ENCODE measurements at places on chromosomes 16 and 17.

- DNase-seq = no peak
These were observed 25.8 kb upstream of the GINS3 start for GRCh38 chr16:58366247-58367031.

DNA sequence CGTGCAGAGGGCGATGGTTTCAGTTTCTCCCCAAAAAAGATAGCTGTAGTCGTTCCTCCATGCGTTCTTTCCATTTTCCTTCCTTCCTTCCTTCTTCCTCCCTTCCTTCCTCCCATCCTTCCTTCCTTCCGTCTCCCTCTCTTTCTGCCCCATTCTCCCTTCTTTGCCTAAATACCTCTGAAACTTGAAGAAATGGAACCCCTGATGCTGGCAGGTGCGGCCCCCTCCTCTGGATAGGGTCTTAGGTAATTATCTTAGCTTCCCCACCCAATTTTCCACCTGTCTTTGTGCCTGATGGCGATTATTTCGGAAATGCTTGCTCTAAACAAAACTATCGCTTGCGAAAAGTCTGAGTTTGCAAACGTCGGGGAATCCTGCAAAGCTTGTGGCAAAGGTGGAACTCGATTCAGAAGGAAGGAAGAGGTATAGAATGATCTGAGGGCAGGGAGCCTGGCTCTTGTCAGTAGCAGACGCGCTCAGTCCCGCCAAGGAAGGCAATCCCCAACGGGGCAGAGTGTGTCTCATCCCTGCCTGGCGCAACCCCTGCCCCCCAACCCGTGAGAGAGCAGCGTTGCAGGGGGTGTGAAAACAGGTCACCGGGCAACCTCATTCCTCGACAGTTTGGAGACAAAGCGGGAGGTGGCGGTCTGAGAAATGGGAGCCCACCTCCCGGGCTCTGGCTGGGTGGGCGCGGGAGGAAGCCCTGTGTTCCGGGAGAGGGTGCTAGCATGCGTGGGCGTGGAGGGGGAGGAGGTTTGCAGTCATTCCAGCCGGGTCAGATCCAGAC is 2.9 kb upstream of the CBX8 start:
- DNase-seq = no peak

DNA sequence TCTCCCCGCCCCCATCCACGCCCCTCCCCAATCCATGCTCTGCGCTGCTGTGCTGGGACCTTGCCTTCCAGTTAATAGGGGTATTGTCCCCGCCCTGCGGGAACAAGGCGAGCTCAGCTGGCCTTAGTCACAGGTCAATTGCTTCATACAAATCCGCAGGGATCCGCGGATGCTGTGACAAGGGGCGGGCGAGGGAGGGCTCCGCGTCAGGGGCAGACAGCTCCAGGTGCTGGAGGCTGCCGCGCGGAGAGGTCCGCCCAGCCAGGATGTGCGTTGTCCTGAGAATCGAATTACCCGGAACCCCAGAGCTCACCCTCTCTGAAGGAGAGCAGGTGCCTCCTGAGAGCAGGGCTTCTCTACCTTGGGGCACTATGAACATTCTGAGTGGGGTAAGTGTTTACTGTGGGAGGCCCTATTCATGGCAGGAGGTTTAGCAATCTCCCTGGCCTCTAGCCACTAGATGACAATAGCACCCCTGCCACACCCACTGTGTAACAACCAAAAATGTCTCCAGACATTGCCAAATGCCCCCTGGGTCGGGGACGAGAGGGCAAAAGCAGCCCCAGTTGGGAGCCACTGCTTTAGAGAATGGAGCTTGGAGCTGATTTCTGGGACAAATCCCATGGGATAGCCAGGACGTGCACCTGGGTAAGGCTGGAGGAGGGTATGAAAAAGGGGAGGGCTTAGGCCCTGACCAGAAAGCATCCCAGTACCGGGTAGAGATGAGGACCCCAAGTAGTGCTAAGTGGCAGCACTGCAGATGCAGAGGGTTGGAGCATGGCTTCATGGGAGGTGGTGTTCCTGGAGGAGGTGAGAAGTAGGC is 138.2 kb downstream of the CYLD start:
- no peak for DNase-seq

- no peak for DNase-seq
These were observed 26.3 kb upstream of the APOH start for GRCh38 chr17:66255527-66255971.

- no peak for DNase-seq
These were observed 575.7 kb upstream of the CDH11 start for GRCh38 chr16:65697521-65697920.

DNA sequence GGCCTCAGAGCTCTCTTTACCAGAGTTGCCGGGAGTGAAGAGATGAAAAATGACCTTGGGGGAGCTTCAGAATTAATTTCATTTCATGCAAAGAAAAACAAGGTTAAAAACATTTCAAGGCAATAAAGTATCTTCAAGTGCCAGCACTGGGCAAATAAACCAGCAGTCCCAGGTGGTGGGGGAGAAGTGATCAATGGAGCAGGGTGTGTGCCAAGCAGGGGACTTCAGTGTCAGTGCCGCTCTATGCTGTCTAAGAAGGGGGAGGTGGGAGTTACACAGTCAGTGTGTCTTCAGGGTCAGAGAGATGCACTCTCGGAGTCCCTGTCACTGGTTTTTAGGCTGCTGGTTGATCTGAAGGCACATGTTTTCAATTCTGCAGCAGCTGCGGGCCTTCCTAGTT is 57.2 kb upstream of the MGAT5B start:
- DNase-seq = no peak

GRCh38 chr17:79981661-79982101 is 54.0 kb downstream of the TBC1D16 start:
- no peak for DNase-seq

DNA sequence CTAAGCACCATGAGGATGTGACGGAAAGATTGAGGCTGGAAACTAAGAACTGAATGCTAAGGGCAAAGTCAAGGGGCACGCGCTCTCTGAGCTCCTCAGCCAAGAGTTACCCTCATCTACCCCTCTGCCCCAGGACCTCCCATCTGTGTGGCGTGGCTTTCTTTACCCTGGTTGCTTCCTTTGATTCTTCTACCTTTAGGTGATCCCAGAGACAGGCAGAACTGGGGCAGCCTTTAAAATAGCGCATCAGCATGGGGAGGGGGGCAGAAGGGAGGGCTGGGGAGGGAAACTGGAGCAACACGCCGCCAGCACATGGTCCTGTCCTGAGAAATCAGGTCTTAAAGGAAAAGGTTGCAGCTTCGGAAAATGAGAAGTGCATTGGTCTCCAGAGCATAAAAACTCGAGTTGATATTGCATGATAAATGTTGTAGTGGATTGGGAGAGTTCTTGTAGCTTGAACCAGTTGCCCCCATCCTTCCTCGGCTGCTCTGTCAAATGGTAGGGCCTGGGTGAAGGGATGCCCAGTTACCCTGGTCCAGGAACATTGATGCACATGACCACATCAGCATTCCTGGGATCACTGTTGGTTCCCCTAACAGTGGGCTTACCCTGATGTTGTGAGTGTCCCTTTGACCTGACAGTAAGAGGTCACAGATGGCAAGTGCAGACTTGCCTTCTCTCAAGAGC is 29.7 kb downstream of the LDHD start:
- DNase-seq = no peak

DNA sequence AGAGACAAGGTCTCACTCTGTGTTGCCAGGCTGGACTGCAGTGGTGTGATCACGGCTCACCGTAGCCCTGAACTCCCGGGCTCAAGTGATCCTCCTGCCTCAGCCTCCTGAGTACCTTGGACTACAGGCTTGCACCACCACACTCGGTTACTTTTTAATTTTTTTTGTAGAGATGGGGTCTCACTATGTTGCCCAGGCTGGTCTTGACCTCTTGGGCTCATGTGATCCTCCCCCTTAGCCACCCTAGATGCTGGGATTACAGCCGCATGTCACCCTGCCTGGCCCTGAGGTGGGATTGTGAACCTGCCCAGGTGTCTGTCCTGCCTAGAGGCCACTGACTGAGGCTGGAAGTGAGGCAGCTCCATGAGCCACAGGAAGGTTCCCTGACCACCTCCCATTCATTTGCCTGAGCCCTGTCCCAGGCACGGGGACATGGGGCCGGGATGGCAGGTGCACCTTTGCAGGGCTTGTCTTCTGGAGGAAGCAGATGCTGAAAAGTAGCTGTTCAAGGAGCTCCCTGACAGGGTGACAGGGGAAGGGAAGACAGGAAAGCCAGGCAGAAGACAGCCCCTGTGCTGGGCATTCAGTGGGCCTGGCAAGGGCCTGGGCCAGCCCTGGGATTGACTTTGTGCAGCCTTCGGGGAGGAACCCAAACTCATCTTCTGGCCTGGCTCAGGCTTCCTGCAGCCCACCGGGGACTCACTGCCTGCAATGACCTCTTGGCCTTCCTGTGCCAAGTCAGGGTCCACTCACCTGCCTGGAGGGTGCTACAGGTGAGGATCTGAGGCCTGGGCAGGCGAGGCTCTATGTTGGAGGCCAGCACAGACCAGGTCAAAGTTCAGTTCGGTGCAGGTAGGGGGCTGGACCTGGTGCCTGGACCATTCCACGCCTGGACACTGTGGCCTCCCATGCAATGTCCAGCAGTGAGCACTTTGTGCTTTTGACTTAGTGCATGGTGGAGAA is 8.1 kb upstream of the NOTUM start:
- DNase-seq = no peak

- no peak for DNase-seq
These were observed 20.5 kb downstream of the ZNF385C start for GRCh38 chr17:42077755-42078154.

GRCh38 chr16:6891496-6891895 is 441.1 kb upstream of the RBFOX1 start:
- DNase-seq = no peak

- DNase-seq = no peak
These were observed 251.0 kb downstream of the CDH11 start for GRCh38 chr16:64870859-64871258.

DNA sequence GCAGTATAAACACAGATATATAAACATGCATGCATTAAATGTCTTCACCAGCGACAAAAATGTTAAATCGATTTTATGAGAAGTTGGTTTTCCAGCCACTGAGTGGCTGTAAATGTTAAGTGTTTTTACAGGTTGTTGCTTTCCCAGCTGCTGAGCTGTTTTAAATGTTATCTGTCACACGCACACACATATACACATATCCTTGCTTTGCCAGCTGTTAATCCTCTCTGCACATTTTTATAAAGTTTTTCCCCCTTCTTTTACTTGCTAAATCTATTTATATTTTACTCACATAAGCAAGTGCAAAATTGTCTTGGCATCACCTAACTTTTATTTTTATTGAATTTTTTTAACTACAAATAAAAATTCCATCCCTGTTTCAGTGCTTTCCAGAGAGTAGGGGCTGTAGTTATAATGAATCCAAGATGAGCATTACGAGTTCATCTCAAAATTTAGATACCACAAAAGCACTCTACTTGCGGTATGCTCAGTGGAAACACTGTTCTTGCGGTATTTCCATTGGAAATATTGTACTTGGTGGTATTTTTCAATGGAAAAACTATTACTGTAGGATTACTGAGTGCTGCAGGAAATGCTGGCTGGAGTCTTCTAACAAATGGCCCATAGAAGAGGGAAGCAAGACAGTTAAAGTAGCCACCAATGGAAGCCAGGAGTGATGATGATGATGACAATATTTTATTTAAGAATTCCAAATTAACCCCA is 124.9 kb upstream of the KCNJ16 start:
- no peak for DNase-seq

GRCh38 chr17:4849011-4849536 is 15.9 kb downstream of the MINK1 start:
- DNase-seq = no peak

DNA sequence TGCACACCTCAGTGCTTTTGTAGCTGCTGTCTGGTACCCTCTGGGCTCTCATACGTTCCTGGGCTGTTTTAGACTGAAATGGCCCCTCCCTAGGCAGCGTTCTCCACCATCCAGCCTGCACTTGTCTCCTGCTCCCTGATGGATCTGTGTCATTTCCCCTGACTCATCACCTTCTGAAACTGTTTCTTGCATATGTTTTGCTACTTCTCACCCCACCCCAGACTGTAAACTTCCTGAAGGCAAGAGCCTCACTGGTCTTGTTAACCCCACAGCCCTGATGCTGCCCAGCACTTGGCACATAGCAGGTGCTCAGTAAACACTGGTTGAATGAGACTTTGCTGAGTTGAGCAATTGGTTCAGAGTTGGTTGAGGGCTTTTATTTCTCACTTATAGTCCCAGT is 78.7 kb downstream of the CRISPLD2 start:
- DNase-seq = no peak

DNA sequence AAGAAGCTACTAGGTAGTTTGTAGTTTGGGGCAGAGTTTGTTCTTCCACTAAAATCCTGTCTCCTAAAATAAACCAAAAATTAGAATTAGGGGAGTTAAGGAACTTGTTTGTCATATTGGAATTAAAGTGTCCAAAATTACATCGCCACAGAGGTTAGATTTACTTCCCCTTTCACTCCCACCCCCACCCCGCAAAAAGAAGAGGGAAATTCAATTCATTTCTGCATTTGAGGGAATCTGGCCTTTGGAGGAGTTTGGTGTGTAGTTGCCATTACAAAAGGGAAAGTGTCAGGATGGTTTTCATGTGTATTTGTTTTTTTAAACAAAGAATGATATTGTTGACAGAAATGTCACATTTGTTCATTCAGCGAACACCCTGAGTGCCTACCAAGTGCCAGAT is 5.8 kb downstream of the TMEM97 start:
- DNase-seq = no peak

GRCh38 chr16:80948886-80949493 is 57.7 kb downstream of the CMC2 start:
- no peak for DNase-seq

GRCh38 chr17:60163108-60163784 is 13.5 kb downstream of the CA4 start:
- DNase-seq = no peak

GRCh38 chr17:8479431-8479947 is 43.8 kb downstream of the NDEL1 start:
- peak; percentile 64 for DNase-seq

- DNase-seq = no peak
These were observed 12.3 kb downstream of the ITGAL start for GRCh38 chr16:30484887-30485286.

GRCh38 chr16:67561824-67562525 is 351 bp upstream of the CTCF start:
- DNase-seq = peak; percentile 85

GRCh38 chr17:69300222-69300621 is 26.7 kb downstream of the ABCA5 start:
- no peak for DNase-seq

DNA sequence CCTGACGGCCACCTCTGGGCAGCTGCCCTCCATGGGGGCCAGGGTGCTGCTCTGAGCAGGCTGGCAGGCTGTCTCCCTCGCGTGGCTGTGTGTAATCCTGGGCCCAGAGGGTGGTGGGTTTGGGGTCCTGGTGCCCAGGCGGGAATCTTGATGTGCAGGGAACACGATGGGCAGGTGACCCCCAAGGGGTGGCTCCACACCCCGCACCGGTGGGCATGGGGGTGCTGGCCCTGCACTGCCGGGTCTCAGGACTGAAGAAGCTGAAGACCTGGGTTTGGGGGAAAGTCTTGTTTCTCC is 8.6 kb downstream of the CHMP6 start:
- no peak for DNase-seq

Data from nucleus accumbens (tissue), 56 donors.